ENCODE measurements at places on chromosomes 1 and 21. TPM values are rescaled to one million over a fixed set of nuclear protein-coding genes. Genes with fewer than 3 reads are reported as not detected.

GRCh38 chr1:221687836-221688487, 53.9 kb downstream of the DUSP10 start:
- no peak for DNase-seq

DNA sequence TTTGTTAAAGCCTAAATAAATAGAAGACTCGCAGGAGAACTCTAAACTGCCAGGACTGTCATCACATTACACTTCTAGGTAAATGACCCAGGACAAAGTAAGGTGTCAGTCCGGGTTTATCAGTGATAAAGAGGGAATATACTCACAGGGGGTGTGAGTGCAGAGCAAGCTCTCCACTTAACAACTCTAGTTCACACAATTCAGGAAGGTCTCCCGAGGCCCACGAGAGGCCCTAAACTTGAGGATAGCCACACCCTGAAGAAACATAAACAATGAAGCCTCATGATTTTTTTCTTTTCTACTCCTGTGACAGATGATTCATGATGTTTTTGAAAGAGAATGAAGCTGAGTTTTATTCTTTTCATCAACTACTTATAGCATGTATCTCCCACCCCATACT, 65.6 kb upstream of the EXO1 start:
- DNase-seq = no peak

The UMODL1 gene
- not detected for total RNA-seq

The MFSD2A gene
- 3.2 TPM for total RNA-seq

The NPPA gene
- not detected for total RNA-seq
